ENCODE measurements at places on chromosomes 5 and 9. TPM values are rescaled to one million over a fixed set of nuclear protein-coding genes. Genes with fewer than 3 reads are reported as not detected.

GRCh38 chr5:91111473-91112238 is 271.5 kb downstream of the ARRDC3 start:
- H3K27me3 ChIP-seq = no peaks in the 10 kb centered on the region
- peak overlapping the region; percentile 16 for H3K27ac ChIP-seq
- H3K36me3 ChIP-seq = no peaks in the 10 kb centered on the region
- peaks cover 17% of the 10 kb centered on the region for H3K4me1 ChIP-seq
- no peak for DNase-seq
- H3K4me3 ChIP-seq = no peak overlapping the region

GRCh38 chr5:121088341-121088740 is 624.2 kb downstream of the PRR16 start:
- no peaks in the 10 kb centered on the region for H3K36me3 ChIP-seq
- no peak for DNase-seq
- H3K27ac ChIP-seq = no peak overlapping the region
- no peaks in the 10 kb centered on the region for H3K4me1 ChIP-seq
- H3K4me3 ChIP-seq = no peak overlapping the region

DNA sequence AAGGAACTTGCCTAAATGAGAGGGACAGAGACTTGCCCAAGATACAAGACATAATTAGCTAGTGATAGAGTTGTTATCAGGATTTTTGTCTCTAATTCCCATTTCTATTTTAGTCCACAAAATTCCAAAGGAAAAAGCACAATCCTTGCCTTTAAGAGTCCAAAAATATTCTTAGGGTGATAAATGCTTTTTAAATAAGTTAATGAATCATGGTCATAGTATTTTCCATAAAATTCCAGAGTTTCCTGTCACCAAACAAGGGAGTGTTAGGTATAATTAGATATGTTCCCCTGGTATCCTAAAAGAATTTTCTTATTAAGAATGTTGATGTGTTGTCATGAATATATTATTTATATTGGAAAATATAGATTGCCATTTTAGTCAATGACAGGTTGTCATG is 21.8 kb upstream of the CEP72 start:
- H3K27ac ChIP-seq = no peak overlapping the region
- DNase-seq = no peak
- H3K4me1 ChIP-seq = no peaks in the 10 kb centered on the region
- no peaks in the 10 kb centered on the region for H3K27me3 ChIP-seq
- no peaks in the 10 kb centered on the region for H3K36me3 ChIP-seq
- no peak overlapping the region for H3K4me3 ChIP-seq

Gene SMIM33
- not detected for total RNA-seq

Gene CYLC2
- not detected for total RNA-seq
